ENCODE measurements at places on chromosomes 12 and 14.

- DNase-seq, result no peak
These were observed 182.8 kb upstream of the ARHGAP5 start for GRCh38 chr14:31894351-31894750.

DNA sequence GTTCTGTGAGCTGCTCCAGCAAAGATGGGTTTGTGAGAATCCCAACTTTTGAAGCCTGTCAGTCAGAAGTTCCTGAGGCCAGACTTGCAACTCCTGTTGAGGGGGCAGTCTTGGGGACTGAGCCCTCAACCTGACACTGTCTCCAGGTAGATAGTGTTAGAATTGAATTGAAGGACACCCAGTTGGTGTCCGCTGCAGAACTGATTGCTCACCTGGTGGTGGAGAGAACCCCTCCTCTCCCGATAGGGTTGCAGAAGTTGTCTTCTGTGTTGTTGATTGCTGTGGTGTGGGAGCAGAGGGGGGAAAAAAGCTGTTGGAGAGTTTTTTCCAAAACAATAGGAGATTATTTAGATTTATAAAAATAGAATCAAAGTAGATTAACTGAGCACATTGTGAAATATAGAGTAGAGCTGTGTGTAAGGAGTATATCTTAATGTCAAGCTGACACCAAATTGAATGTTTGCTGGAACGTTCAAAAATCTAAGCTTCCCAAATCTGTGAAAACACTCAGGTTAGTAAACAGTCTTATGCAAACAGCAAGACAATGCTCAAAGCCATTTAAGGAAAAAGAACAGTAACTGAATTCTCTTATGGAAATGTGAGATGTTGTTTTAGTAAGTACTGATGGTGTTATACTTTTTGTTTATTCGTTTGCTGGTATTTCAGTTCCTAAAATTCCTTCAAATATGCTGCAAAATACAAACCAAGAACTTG lies 18.6 kb downstream of the HIF1A start:
- no peak for DNase-seq

DNA sequence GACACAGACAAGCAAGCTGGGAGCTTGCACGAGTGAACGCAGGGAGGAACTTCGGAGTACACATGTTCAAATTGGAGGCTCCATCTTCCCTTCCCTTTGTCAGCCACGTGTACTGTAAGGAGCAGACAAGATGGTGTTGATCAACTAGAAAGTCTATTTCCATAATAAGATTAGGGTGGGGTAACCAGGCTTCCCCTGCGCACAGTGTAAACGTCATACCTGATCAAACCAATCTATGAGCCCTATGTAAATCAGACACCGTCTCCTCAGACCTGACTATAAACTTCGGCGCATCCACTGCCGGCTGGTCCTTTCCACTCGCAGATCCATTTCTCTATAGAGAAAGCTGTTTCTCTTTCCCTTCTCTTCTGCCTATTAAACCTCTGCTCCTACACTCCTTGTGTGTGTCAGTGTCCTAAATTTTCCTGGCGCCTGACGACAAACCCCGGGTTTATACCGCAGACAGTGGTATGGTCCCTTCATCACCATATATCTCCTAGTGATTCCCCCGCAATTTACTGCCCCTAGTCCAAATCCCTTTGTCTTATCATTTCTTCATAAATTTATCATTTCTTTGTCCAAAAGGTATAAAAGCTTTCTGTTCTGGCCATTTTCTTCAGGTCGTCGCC lies 7.5 kb upstream of the ETFBKMT start:
- no peak for DNase-seq

GRCh38 chr12:62915204-62915529 lies 19.8 kb downstream of the PPM1H start:
- no peak for DNase-seq

DNA sequence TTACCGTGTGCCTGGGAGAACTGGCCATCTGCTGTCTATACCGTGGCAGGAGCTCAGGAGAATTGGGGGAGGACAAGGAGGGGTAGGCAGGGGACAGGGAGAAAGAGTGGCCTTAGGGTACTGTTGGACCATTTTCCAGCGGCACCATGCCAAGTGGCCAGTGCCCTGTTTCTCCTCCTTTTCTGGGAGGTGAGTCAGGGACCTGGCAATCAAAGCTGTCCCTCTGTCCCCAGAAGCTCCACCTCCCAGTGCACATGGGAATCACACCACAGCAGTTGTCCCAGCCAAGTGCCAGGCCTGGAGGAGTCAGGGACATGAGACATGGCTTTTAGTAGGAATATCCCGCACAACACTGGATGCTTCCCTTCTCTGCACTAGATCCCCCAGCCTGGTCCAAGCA lies 118.0 kb downstream of the GCH1 start:
- DNase-seq, result no peak

DNA sequence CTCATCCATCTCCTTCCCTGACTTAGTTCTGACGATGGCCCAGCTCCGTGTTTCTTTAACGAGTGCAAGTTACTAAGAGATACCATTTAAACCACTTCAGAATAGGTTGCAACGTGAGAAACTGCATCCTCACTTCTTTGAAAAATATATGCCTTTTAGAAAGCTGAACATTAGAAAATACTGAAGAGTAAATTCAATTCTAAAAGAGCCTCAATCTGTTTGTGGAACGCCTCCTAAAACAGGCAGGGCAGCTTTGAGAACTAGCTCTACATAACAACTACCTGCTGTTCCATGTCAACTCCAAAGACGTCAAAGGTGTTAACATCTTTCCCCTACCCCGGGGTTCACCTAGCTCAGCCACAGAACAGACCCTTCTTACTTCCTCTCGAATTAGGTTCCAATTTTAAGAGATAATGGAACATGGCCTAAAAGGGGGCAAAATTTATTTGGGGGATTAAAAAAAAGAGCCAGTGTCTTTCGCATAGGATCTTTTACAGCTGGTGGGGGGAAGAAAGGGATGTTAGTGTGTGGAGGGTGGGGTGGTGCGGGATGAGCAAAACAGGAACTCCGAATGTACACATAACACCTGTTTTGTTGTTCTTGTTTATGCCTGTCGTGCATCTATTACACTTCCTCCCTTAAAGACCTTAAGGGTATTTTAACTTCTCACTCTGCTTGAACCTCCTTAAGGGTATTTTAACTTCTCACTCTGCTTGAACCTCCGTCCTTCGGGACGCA lies 3.3 kb downstream of the BHLHE41 start:
- DNase-seq, result peak; percentile 24

GRCh38 chr12:69061574-69061973 lies 128.6 kb upstream of the CPM start:
- no peak for DNase-seq

DNA sequence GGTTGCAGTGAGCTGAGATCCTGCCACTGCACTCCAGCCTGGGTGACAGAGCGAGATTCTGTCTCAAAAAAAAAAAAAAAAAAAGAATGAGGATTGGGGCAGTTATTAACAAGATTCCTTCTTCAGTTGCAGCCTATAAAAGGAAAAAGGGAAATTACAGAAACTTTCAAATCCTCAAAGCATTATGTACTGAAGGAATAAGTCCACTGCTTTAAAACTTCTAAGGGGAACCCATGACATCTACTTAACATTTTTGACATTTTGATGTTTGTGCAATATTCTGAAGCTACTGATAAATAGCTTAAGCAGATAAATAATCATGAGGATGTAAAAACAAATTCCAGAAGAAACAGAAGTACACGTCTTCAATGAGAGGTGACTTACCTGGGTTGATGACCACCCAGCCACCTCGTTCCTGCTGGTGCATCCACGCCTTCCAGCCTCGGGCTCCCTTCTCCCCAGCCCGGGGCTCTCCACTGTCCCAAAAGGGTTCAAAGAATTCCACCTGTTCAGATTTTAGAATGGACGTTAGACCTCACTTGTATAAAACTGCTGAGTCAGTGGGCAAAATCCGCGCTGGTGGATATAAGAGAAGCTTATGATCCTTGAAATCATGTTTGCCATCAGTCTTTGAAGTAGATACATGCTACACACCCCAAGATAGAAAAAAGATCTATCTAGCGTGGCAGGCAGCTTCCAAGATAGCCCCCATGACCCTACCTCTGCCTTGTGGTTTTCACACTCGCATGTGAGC lies 33.7 kb downstream of the NRDE2 start:
- DNase-seq, result no peak

GRCh38 chr12:115313929-115314328 lies 630.0 kb upstream of the TBX3 start:
- DNase-seq, result no peak

GRCh38 chr14:94584591-94585280 lies 3.5 kb downstream of the SERPINA5 start:
- DNase-seq, result peak; percentile 23

- no peak for DNase-seq
These were observed 76.0 kb downstream of the LIN52 start for GRCh38 chr14:74160763-74161162.

- DNase-seq, result no peak
These were observed 84.7 kb downstream of the GALNT4 start for GRCh38 chr12:89439941-89440340.

GRCh38 chr14:97177016-97177415 lies 379.8 kb downstream of the VRK1 start:
- DNase-seq, result peak; percentile 39

- DNase-seq, result no peak
These were observed 40.4 kb upstream of the MTHFD1 start for GRCh38 chr14:64347748-64348147.

DNA sequence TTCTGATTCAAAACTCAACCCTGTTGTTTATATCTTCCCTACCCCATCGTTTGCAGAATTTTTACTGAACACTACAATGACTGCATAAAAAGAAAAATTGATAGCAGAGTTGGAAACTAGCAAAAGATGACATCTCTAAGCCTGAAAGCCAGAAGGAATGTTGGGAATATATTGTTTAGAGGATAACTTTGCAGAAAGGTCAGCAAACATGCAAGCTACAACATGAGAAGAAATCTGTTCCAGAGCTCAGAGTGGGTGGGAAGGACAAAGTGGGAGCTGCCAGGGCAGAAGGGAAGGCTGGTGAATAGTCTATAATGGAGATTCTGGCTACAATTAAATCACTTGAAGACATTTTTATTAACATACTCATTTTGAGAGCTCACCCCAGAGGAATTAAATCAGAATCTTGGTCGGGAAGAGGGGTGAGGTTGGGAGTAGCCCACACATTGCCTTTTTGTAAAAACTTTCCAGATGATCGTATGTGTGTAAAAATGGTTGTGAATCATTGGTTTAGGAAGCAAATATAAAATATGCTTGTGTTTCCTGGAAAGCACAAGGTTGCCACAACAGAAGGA lies 574.8 kb downstream of the FLRT2 start:
- no peak for DNase-seq

DNA sequence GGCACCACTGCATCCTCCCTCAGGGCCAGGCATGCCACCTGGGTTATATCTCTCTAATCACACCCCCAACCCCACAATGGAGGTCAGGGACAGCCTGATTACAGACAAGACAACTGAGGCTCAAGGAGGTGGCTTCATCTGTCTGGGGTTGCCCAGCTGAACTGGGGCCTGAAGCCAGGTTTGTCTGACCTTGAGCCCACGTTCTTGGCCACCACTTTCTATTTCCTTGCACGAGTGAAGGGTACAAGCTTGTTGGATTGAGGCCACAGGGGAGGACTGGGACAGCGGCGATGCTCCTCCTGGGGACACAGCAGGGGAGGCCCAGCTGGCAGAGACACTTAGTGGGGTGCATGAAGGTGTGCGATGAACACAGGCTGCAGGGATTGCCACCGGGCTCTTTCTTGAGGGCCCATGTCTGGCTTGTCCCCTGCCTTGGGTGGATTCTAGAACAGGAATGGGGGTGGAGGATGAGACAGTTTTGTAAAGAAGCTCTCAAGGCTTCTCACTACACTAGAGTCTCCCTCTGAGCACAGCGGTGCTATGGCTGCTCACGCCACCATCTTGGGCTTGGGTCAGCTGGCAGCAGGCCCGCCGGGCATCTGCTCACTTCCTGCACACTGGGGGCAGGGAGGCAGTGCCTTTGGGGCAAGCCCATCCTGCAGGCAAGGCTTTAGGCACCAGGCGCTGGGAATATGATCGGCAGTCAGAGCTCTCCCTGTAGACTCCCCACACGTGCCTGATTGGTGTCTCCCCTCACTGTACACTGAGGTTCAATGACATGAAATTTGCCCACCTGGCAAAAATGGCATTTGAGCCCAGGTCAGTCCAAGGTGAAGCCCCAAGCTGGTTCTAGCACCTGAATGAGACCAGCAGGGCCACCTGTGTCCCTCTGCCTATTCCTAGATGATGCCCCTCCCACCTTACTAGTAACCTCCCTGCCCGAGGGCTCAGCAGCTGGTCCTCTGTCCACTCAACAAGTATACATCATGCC lies 16.0 kb downstream of the RITA1 start:
- no peak for DNase-seq

- DNase-seq, result no peak
These were observed 21.4 kb upstream of the NCOR2 start for GRCh38 chr12:124588751-124589267.

DNA sequence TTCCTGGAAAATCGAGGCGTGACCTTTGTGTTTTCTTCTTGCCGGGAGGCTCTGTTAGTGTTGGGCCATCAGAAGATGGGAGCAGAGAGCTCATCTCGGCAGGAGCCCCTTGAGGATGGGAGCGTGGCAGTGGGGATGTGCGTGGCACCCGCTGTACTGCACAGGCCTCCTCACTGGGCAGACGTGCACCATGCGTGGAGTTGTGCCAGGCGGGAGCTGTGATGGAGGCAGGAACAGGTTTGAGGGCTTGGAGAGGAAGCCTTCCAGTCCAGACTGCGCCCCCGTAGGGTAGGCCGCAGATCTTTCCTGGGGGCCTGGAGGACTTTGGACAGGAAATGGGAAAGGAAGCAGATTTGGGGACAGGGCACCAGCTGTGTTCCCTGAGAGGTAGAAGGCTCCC lies 197.5 kb downstream of the TSPAN9 start:
- DNase-seq, result no peak

DNA sequence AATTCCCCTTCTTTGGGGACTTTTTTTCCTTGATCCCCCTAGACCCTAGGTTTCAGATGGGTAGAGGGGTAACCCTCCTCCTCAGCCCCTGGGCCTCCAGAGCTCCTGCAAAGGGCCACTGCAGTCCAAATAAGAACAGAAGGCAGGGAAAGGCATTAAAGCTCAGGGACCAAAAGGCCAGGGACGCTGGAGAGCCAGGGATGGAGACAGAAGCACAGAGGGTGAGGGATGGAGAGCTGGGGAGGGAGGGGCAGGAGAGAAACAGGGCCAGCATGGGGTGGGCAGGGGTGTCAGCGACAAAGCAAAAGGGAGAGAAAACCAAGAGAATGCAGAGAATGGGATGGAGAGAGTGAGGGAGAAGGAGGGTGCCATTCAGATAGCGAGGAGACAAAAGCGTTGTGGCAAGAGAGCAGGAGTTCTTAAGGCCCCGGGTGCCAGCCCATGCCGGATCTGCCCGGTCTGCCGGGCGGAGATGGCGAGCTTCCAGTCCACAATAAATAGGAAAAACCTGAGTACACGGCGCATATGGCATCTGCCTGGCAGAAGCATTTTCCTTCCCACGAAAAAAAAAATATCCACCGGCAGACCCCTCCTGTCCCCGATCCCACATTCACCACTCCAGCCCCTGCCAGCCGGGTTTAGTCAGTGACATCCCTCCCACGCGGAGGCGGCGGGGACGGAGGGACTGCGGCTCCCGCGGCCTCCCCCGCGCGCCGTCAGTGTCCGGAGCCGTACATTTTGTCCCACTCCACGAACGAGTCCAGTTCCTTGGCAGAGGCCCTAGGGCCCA lies 28.6 kb downstream of the FIGNL2 start:
- DNase-seq, result peak; percentile 24
